ENCODE measurements at places on chromosomes 3 and 15.

DNA sequence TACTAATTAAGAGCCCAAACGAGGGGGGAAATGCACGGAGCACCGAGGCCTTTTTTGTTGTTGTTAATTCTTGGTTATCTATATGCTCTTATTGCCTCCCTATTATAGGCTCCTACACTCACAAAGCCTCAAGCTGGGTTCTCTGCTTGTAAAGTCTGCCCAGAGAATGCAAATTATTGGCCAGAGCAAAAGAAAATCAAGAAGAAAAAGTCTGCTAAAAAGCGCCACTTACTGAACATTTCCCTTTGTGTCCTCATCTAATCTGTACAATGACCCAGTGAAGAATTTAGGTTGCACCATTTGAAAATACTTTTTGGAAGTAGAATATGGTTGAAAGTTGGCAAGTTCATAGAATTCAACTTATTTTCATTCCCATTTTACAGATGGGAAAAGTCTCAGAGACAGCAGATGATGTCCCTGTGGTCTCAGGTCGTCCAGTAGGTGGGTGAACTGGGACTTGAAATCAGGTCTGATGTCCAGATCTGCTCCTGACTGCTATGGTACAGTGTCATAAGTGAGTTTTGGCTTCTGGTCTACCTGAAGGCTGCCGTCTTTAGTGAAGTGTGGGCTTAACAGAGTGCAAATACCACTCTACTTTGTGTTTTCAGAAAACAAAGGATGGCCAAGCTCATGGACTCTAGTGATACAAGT is 1.1 kb upstream of the TNFAIP8L3 start:
- DNase-seq, result no peak

DNA sequence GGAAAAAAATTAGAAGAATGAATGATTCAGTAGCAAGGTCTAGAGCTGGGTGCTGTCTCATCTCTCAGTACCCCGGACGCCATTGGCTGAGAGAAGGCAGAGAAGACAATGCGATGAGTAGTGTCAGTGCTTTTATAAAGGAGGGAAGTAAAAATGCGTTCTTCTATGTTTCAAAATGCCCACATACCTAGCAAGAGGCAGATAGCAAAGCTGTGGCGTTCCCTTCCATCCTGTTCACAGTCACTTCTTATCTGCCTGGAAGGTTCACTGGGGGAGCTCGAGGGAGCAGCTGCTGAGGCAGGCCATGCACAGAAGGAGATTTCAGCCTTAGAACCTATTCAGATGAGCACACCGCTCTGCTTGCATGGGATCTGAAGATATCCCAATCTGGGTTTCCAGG is 234.0 kb downstream of the RPLP1 start:
- no peak for DNase-seq

DNA sequence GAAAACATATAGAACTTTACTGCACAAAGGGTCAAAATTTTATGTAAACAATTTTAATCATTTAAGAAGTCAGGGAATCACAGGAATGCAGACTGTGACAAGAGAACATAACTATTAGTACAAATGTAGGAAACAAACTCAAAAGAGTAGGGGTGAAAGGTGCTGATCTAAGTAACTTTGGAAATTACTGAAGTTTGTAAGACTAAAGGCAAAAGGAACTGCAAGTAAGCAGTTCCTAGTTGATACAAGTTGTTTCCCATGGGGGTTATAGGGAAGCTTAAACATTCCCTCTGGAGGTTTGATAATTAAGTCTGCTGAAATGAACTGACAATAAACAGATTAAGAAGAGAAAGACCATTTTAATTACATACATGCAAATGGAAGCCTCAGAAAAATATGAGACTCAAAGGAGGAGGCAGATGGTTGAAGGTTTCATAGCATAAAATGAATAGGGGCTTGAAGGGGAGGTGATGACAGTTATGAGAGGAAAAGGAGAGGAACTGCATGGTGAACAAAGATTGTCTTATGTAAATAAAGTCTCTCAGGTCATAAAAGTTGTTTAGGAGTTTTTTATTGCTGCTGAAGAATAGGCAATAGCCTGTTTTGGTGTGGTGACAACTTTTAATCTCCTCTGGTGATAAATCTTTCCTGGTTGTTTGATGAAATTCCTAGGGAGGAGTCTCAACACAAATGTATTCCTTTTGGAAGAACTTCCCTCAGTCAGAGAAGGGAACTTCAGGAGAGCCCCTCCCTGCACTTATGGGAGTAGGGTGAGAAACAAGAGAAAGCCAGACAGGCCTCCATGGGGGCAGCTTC is 17.1 kb downstream of the SETMAR start:
- DNase-seq, result no peak

DNA sequence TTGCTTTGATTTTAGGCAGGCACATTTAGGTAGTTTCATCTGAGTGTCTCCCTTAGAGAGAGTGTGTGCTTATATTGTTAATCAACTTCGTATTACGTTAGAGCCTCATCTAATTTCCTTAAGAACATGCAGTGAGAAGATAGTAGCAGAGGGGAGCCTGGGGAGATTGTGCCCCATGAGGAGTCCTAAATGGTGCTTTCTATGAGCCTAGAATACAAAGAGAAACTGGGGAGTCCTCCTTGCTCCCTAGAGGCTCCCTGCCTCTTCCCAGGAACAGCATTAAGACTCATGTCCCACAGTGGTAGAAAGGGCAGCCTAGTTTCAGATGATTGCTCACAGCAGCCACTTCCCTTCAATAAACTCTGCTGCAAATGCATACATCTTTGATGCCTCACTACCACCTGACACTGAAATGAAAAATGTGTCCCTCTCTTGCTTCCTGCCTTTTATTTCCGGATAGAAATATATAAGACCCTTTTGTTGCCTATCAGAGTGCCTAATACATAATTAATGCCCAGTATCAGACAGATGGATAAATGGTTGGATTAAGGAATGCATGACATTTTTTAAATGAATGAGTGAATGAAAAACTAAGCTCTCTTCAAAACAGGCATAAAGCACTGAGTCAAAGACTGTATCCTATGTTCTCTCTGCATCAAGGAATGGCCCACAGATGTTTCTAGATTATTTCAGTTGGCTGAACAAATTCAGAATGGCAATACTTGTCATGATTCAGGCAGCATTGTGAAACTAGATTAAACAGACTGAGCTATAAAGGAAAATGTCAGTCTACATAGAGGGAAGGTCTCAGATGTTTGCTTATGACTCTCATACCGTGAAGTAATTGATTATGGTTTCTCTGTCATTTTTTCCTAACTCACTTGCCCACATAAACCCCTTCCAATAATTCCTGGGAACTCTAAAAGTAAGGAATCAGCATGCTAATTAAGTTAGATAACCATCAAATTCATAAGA is 362.1 kb downstream of the LRRC3B start:
- no peak for DNase-seq

DNA sequence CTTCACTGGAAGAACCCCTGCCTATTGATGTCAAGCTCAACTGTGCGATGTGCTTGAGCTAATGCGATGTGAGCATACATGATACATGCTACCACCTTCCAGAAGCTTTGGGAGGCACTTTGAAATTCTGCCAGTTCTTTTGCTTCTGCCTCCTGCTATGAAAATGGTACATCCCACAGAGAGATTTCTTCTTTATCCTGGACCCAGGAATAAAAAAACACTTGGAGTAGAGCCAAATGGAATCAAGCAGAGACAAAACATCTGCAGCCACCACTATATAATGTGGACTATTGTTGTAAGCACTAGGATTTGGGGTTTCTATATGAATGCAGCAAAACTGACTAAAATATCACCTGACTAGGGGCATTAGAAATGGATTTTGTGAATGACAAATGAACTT is 119.9 kb upstream of the GAP43 start:
- DNase-seq, result no peak

DNA sequence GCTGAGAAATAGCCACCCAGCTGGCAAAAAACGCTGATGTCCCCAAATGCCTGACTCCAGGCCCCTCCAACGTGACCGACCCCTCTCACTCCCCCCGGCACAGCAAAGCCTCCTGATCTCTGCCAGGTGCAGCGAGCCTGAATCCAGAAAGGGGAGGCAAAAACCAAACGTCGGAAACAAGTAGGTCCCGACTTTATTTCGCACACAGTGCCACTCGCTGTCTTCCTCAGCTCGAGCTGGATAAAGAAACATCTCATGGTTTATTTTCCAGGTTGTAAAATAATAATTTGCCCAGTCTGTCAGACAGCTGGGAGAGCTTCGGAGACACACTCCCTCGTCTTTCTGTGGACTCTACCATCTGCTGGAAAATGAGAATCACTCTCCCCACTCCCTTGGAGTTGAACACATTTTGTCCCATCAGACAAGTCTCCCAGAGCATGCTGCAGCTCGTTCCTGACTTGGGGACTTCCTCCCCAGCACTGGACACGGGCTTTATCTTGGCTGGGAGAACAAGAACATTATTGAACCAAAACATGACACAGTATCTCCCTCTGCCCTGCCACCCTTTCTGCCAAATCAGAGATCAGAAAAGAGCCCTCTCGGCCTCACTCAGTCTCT is 142.8 kb downstream of the NUP210 start:
- DNase-seq, result no peak

DNA sequence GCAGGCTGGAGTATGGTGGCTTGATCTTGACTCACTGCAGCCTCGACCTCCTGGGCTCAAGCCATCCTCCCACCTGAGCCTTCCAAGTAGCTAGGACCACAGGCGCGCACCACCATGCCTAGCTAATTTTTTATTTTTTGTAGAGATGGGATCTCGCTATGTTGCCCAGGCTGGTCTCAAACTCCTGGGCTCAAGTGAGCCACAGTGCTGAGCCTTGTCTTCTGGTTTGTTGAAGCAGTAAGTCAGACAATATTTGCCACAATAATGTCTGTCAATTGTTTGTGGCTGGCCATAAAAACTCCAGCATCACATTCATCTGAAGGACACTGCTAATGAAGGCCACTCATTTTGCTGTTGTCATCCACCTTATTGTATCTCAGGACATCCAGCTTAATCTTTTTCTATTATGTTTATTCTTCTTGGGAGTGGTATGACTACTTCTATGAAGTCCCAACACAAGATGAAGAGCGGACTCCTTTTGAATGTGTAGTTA is 185.9 kb downstream of the FNDC3B start:
- no peak for DNase-seq

GRCh38 chr15:68635141-68635540 is 56.3 kb downstream of the CORO2B start:
- no peak for DNase-seq

DNA sequence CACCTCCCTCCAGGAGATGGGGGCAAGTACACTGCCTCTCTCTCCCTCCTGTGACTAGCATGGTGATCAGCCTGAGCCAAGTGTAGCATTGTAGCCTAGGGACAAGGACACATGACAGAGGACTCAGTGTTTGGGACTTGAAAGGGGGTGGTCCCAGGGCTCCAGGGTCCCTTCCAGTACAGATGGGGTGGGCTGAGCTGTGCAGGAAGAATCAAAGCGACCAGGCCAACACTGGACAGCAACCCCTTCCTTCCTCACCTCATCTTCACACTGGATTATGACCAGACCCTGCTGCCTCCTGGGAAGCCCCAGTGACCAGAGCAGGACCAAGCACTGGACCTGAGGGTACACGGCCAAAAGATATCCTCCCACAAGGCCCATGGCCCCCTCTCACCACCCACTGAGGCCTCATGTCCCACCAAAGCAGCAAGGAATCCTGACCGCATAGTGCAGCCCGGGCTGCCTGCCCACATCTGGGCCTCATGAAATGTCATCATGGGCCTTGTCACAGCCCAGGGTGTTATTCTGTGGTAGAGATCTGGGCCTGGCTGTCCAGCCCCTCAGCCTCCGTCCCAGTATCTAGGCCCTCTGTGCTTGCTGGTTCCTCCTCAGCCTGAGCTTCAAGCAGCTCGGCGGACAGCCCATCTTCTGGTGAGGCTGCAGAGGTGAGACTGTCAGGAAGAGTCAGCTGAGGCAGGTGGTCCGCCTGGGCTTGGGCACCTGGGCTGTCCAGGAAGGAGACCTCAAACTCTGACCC is 9.5 kb downstream of the GORASP1 start:
- DNase-seq, result no peak

DNA sequence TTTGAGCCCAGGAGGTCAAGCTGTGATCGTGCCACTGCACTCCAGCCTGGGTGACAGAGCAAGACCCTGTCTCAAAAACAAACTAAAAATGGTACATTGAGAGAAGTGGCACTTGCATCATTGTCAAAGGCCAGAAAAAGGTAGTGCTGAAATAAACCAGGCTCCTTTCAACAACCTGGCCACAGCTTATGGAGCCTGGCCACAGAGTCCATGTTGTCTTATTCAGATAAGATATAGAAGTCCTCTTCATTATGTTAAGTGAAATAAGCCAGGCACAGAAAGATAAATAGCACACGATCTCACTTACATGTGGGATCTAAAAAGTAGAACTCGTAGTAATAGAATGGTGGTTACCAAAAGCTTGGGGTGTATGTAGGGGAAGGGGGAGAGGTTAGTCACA is 34.8 kb downstream of the EMC4 start:
- no peak for DNase-seq

- no peak for DNase-seq
Observed at GRCh38 chr3:184259878-184260723, 1.3 kb downstream of the CAMK2N2 start.

- no peak for DNase-seq
Observed at GRCh38 chr3:27553886-27554540, 69.8 kb upstream of the SLC4A7 start.

- DNase-seq, result no peak
Observed at GRCh38 chr3:107637416-107638183, 114.8 kb downstream of the BBX start.

- no peak for DNase-seq
Observed at GRCh38 chr3:24963762-24964625, 464.1 kb upstream of the RARB start.

- DNase-seq, result no peak
Observed at GRCh38 chr3:155079746-155080487, at the start of gene MME. TSS of gene MME (plus strand) at chr3:155080319. CDS start at chr3:155084168, 3,849 bp downstream.

GRCh38 chr3:172087602-172088580 is 48.5 kb downstream of the FNDC3B start:
- DNase-seq, result no peak

GRCh38 chr3:107962946-107963345 is 127.9 kb downstream of the CD47 start:
- no peak for DNase-seq

DNA sequence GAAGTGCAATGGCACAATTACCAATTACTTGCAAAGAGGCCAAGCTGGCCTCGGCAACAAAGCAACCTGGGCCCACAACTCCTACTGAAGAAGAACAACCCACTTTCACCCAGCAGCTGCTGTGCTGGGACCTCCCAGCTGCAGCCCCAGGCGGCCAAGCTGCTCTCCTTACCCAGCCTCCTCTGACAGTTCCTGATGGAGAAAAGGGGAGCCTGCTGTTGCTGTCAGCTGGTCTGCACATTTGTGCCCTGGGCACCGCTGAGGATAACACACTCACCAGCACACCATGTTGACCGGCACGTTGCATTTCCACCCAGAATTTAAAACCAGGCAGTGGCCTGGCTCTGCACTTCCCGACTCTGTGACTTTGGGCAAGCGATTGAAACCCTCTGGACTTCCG is 33.6 kb downstream of the SSUH2 start:
- no peak for DNase-seq
